ENCODE measurements at places on chromosomes 16 and 17. TPM values are rescaled to one million over a fixed set of nuclear protein-coding genes. Genes with fewer than 3 reads are reported as not detected.

Gene ADGRG1
- 18.3 TPM for total RNA-seq

Gene KRTAP2-2
- total RNA-seq = not detected

Gene CTU2
- 8.7 TPM for total RNA-seq

Gene ENPP7
- not detected for total RNA-seq

Gene KRT32
- not detected for total RNA-seq

Gene PDIA2
- total RNA-seq = 2.1 TPM

Gene CCR7
- total RNA-seq = not detected

Gene ADAP2
- total RNA-seq = 5.5 TPM

Gene GOT2
- 63.7 TPM for total RNA-seq

Gene KRTAP9-2
- not detected for total RNA-seq

Gene HIC1
- 38.4 TPM for total RNA-seq

Gene CRYM
- 58.2 TPM for total RNA-seq

Gene BCAR1
- 56.5 TPM for total RNA-seq

Gene MARVELD3
- total RNA-seq = 1.9 TPM

Gene ARHGAP44
- total RNA-seq = 12.5 TPM

Gene RASD1
- total RNA-seq = 66.0 TPM

Gene FBXO39
- total RNA-seq = 0.22 TPM

Gene DPEP1
- 1.0 TPM for total RNA-seq

Gene HEXD
- total RNA-seq = 42.7 TPM

Gene HIGD1B
- total RNA-seq = not detected

Gene UBE2G1
- total RNA-seq = 51.8 TPM

Gene CETP
- 1.8 TPM for total RNA-seq

Gene KRT33B
- not detected for total RNA-seq

Gene CCL17
- not detected for total RNA-seq

Gene TNK1
- total RNA-seq = 2.4 TPM

Gene ATP6V0C
- total RNA-seq = 45.1 TPM

Gene TBC1D3C
- not detected for total RNA-seq

Gene MARCHF10
- total RNA-seq = 0.16 TPM

Measured in camera-type eye (tissue), 1 donor.